ENCODE measurements at places on chromosomes 16 and 17.
A peak's percentile ranks its signal among the peaks of the same experiment; 100 is the strongest.

GRCh38 chr17:41697122-41697962 lies 8.7 kb downstream of the EIF1 start:
- peaks cover 26% of the 10 kb centered on the region for H3K36me3 ChIP-seq
- H3K27ac ChIP-seq, result no peak overlapping the region

DNA sequence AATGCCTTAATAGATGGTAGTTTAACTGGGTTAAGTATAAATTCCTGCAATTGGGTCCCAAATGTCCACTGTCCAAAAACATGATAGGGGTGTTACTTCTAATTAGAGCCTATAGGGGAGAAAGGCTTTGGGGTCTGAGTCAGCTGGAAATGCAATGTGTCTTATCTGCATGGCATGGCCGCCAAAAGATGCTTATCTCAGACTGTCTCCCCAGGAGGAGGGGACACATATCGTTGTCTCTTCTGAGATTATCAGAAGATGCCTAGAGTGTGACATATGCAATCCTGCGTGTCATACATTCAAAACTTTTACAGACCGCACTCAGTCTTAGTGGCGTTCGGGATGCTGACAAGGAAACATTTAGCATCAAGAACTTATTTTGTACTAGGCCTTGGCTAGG lies 442.9 kb downstream of the GRIN2A start:
- DNase-seq, result no peak
- no peak overlapping the region for H3K27ac ChIP-seq
- H3K4me1 ChIP-seq, result no peaks in the 10 kb centered on the region
- no peaks in the 10 kb centered on the region for H3K36me3 ChIP-seq

GRCh38 chr16:76235025-76235424 lies 42.2 kb upstream of the CNTNAP4 start:
- no peaks in the 10 kb centered on the region for H3K27me3 ChIP-seq
- no peaks in the 10 kb centered on the region for H3K36me3 ChIP-seq
- no peaks in the 10 kb centered on the region for H3K4me1 ChIP-seq
- DNase-seq, result no peak

DNA sequence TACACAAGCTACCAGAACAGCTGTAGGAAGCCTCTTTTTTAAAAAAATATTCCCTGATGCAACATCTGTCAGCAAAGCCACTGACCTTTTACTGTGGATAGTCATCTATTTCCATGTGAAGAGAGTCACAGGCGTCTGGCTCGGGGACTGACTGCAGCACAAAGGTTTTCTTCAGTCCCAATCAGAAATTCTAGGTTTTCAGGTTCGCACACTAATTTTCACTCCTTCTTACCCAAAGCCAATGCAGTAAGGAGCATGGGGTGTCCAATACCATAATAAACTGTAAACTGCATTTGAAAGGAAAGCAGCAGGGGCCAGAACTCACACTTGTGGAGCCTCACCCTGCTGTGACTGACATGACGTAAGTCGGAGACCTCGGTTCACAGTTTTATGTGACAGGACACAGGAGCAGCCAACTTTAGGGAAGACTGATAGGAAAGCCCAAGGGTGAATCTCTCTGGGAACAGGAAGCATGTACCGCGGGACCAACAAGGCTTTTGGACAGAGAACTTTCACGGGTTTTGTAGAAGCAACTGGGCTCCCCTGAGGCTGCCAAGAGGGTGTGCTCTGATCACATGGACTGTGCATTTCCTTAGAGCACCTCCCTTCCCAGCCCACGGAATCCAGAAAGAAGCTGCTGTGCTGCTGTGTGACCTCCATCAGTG lies 9.1 kb upstream of the TMEM100 start:
- H3K4me3 ChIP-seq, result no peak overlapping the region
- H3K36me3 ChIP-seq, result no peaks in the 10 kb centered on the region
- DNase-seq, result no peak
- no peak overlapping the region for H3K27ac ChIP-seq

DNA sequence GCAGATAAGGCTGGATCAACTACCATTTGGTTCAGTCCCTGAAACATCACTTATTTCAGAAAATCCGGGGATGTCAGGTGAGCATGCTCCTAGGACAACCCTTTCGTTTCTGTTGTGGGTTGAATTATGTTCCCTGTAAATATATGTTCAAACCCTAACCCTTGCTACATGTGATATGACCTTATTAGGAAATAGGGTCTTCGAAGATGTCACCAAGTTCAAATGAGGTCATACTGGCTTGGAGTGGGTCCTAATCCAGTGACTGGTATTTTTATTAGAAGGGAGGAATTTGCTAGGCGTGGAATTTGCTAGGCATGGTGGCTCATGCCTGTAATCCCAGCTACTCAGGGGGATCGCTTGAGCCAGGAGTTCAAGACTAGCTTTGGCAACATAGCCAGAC lies 21.3 kb downstream of the SNX20 start:
- no peak for DNase-seq
- peaks cover 1% of the 10 kb centered on the region for H3K4me1 ChIP-seq
- H3K27ac ChIP-seq, result no peak overlapping the region
- no peaks in the 10 kb centered on the region for H3K27me3 ChIP-seq
- H3K4me3 ChIP-seq, result no peak overlapping the region

GRCh38 chr16:4410335-4411075 lies 5.9 kb downstream of the CORO7 start:
- peaks cover 43% of the 10 kb centered on the region for H3K36me3 ChIP-seq
- no peak for DNase-seq
- peaks cover 28% of the 10 kb centered on the region for H3K4me1 ChIP-seq
- no peaks in the 10 kb centered on the region for H3K27me3 ChIP-seq
- no peak overlapping the region for H3K27ac ChIP-seq

- DNase-seq, result no peak
- H3K36me3 ChIP-seq, result peaks cover 22% of the 10 kb centered on the region
- H3K27ac ChIP-seq, result no peak overlapping the region
- peaks cover 18% of the 10 kb centered on the region for H3K4me1 ChIP-seq
- H3K4me3 ChIP-seq, result no peak overlapping the region
Observed at GRCh38 chr17:58081646-58082340, 1.4 kb upstream of the DYNLL2 start.

- no peaks in the 10 kb centered on the region for H3K4me1 ChIP-seq
- DNase-seq, result no peak
- no peaks in the 10 kb centered on the region for H3K36me3 ChIP-seq
- no peaks in the 10 kb centered on the region for H3K27me3 ChIP-seq
Observed at GRCh38 chr16:72064361-72064894, 1.4 kb downstream of the HPR start.

DNA sequence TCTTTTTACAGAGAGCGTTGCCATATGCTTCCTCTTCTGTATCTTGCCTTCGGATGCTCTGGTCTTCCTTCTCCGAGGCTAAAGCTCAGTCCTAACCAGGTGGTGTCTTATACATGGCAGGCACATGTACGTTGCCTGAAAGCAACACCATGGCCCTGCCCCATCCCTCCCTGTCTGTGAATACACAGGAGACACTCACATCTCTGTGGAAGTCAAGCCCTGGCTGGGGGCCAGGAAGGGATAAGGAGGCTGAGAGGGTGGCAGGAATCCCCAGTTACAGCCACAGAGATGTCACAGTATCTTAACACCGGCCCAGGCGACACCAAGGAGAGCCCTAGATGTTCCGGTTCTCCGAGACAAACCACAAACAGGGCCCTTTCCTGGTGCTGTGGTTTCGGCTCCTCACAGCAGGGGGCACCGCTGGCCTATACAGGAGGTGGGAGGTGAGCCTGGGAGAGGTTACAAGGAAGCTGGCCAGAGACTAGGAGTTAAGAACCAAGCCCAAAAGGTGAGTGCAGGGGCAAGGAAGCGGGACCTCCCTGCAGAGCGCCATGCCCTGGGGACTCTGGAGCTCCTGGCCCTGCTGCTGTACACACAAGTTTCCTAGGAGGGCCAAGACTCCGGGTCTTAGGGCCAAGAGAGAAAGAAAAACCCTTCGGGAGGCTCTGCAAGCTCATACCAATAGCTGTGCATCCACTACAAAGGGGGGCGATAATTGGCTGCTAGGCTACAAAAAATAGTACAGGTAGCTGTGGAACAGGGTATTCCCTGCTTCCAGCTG lies 41.7 kb downstream of the SRL start:
- H3K27ac ChIP-seq, result no peak overlapping the region
- peaks cover 6% of the 10 kb centered on the region for H3K27me3 ChIP-seq
- H3K36me3 ChIP-seq, result no peaks in the 10 kb centered on the region
- no peak overlapping the region for H3K4me3 ChIP-seq

- no peaks in the 10 kb centered on the region for H3K4me1 ChIP-seq
- H3K4me3 ChIP-seq, result no peak overlapping the region
- no peak for DNase-seq
- no peaks in the 10 kb centered on the region for H3K27me3 ChIP-seq
Observed at GRCh38 chr16:12878973-12879372, 22.4 kb upstream of the SHISA9 start.

GRCh38 chr17:75720656-75721462 lies at the start of gene ITGB4:
Gene ITGB4 (plus strand): TSS chr17:75721459. CDS start chr17:75724704, 3,245 bp downstream.
- H3K4me1 ChIP-seq, result peaks cover 2% of the 10 kb centered on the region
- H3K36me3 ChIP-seq, result no peaks in the 10 kb centered on the region
- peak; percentile 63 for DNase-seq
- peaks cover 19% of the 10 kb centered on the region for H3K27me3 ChIP-seq
- peak within 1 kb of the TSS; percentile 79 for H3K4me3 ChIP-seq
- no peak within 1 kb of the TSS for H3K27ac ChIP-seq

DNA sequence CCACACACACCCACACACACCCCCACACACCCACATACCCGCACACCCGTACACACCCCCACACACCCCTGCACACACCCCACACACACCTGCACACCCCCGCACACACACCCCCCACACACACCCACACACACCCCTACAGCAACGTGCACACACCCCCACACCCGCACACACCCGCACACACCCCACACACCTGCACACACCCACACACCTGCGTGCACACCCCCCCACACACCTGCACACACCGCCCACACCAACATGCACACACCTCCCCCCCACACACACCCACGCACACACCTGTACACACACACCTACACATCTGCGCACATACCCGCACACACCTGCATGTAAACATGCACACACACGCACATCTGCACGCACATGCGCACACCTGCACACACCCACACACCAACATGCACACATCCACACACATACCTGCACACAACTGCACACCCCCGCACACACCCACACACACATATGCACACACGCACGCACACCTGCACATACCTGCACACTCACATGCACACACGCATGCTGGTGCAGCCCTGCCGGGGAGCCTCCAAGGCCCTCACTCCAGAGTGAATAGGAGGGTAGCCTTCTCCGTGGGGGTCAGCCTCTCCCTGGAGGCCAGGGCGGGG lies 7.5 kb downstream of the ASPSCR1 start:
- no peak overlapping the region for H3K27ac ChIP-seq
- DNase-seq, result no peak
- H3K27me3 ChIP-seq, result no peaks in the 10 kb centered on the region

DNA sequence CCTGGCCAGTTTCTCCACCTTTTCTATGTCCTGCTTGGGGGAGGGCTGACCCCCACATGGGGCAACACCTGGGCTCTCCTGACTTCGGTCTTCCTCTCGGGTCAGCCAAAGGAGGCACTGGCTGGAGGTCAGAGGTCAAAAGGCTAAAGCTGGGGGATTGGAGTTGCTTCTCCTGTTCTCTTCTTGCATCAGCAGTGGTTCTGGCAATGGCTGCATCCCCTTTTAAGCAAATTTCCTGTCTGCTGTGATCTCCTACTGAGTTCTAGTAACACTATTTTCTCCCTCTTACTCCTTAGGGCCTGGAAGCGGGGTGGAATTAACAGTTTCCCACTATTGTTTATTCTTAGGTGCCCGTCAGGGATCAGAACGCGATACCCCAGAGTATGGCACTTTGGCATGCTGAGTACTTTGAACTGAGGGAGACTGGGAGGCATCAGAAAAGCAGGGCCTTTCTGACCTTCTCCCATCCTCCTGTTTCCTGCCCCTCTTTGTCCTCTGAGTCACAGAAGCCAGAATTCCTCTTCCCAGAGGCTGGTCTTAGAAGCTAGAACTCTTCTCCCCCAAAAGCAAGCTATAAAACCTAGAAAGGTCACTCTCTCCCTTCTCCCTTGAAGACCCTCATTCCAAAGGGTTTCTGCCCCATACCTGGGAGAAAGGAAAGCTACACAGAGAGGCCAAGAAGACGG lies 268.2 kb downstream of the STX8 start:
- H3K4me3 ChIP-seq, result no peak overlapping the region
- no peak for DNase-seq
- no peaks in the 10 kb centered on the region for H3K36me3 ChIP-seq
- H3K27ac ChIP-seq, result no peak overlapping the region
- H3K27me3 ChIP-seq, result no peaks in the 10 kb centered on the region

- DNase-seq, result no peak
- peaks cover 13% of the 10 kb centered on the region for H3K4me1 ChIP-seq
- H3K27ac ChIP-seq, result no peak overlapping the region
- peaks cover 7% of the 10 kb centered on the region for H3K27me3 ChIP-seq
- no peaks in the 10 kb centered on the region for H3K36me3 ChIP-seq
Observed at GRCh38 chr16:67186550-67186950, 2.8 kb upstream of the MATCAP1 start.

DNA sequence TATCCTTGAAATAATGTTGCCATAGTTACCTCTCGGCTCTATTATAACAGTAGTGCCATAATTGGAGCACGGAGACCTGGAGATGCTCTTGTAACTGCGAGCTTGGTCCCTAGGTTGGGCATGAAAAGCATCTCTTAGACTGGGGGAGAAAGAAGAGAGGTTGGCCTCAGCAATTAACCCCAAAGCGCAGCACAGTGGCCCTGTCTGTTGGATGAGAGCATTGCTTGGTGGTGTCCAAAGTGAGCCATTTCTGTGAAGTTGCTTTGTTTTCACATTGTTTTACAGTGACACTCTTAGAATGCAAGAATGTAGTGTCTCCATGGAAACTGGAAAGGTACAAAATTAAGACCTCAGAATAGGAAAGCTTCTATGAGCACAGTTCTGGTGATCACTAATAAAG lies 660.7 kb upstream of the EEF2KMT start:
- no peak overlapping the region for H3K27ac ChIP-seq
- no peak for DNase-seq
- H3K36me3 ChIP-seq, result no peaks in the 10 kb centered on the region

DNA sequence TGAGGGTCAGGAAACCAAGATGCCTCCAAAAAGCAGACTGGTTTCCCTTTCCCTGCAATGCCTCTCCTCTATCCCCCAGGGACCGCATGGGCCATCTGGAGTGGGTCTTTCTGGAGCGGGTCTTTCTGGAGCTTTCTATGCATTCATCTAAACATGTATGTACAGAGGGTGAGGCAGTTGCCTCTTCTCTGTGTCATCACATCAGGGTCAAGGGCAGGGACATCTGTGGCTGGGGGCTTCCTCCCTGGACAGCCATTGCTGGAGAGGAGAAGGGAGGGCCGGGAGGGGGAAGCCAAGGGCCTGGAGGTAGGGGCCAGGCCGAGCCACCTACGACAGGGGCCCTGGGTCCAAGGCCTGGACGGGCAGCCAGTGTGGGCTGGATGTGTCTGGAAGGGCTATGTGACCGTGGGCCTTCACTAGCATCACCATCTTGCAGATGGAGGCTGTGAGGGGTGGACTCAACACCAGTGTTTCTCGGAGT lies 840 bp downstream of the ADCY7 start:
- DNase-seq, result no peak
- peak overlapping the region; percentile 92 for H3K27ac ChIP-seq
- H3K36me3 ChIP-seq, result peaks cover 17% of the 10 kb centered on the region
- H3K4me1 ChIP-seq, result peaks cover 50% of the 10 kb centered on the region

DNA sequence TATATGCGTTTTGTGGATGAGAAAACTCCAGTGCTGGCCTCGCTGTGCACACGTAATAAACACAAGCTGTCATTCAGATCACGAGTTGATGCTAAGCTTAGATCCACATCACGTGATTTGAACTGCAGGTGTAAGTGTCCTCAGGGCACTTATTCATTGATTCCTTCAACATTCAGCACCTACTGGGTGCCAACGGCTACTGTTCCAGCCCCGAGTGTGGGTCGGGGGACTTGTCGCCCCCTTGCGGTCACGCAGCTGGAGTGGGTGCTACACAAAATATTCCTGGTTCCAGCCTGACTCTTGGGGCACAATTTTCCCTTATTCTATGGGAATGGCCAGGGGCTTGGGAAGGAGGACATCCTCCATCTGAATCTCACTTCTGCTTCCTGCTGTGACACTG lies 29.9 kb upstream of the GINS2 start:
- H3K4me1 ChIP-seq, result no peaks in the 10 kb centered on the region
- H3K4me3 ChIP-seq, result no peak overlapping the region
- H3K27ac ChIP-seq, result no peak overlapping the region
- peaks cover 15% of the 10 kb centered on the region for H3K27me3 ChIP-seq
- no peaks in the 10 kb centered on the region for H3K36me3 ChIP-seq
